Stimulated activated CD8-positive, alpha-beta memory T cell treated with anti-CD3 and anti-CD28 coated beads, Interleukin-4, amount 100 ng/mL, for 1 hour (primary cell): ENCODE measurements at places on chromosomes 1 and 21.
A peak's percentile ranks its signal among the peaks of the same experiment; 100 is the strongest.

GRCh38 chr1:17630986-17631385 lies 91.5 kb downstream of the ARHGEF10L start:
- no peak for DNase-seq

DNA sequence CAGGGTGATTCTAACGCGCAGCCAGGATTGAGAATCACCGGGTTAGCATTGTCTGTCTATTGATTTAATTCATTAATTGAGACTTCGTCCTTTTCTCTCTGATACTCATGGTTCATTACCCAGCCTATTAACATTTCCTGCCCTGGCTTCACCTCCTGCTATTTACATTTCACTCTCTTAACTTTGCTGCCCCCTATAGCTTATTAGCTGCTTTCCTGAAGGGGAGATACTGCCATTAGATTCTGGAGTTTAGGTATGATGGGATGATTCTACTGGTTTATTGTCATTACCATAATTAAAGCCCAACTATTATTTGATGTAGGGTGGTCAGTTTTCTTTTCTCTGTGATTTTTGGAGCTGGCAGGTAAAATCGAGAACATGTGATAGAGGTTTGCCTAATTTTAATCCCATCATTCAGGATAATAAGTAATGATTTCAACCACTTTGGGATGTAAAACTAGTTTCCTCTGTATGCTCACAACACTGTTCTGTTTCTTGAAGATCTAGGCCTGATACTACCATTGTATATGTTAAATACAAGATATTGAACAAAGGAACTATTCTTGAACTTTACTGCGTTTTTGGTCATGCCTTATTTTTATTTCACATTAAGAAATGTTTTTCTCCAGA lies 6.4 kb downstream of the PPP2R5A start:
- no peak for DNase-seq

DNA sequence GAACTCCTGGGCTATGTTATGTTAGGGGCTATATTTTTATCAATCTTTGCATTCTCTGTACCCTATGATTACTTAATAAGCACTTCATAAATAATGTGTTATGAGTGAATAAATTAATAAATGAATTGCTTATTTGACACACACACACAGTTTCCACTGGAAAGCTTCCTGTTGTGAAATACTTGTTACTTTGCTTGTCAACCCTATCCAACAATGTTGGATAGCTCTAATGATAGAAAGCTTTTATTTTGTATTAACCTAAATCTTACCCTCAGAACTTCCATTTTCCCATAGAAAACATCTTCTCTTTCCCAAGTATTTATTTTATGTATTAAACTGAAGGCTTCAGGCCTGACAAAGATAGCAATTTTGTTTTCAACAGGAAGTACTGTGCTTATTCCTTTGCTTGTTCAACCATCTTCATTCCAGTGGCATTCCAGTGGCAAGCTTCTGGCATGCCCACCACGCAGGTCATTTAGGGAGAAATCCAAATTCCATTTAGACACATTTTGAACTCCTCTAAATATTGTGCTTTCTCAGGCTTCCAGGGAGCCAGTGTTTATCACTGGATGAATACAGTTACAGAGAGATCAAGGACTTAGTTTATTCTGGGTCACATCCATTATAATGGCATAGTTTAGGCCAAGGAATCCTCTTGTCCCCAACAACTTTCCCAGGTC lies 134.4 kb downstream of the TGFB2 start:
- no peak for DNase-seq

DNA sequence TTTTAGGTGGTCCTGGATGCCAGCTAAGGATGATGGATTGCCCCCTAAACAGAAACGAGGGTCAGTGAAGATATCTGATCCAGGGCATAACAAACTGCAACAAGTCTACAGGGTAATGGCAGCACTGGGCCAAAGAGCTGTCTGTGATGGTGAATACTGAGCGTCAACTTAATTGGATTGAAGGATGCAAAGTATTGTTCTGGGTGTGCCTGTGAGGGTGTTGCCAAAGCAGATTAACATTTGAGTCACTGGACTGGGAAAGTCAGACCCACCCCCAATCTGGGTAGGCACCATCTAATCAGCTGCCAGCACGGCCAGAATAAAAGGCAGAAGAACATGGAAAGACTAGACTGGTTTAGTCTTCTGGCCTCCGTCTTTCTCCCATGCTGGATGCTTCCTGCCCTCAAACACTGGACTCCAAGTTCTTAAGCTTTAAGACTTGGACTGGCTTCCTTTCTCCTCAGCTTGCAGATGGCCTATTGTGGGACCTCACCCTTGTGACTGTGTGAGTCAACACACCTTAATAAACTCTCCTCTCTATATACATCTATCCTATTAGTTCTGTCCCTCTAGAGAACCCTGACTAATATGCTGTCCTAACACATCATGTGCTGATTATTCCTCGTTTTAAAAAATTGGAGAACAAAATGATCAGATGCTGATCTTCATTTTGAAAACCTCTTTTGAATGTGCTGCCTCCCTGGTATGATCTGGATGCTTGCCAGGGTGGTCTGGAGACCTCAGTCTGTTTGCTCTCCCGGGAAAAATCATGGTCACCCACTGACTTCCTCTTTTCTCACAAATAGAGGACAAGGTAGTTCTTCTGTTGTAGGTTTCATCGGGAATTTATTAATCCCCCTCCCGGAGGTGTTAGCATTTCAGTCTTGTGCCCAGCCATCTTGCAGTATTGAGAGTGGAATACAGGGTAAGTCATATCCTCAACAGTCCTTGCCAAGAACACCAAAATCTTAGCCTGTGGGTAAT lies 234.7 kb downstream of the SETD4 start:
- DNase-seq, result no peak

GRCh38 chr1:89687254-89687653 lies 54.3 kb downstream of the LRRC8C start:
- no peak for DNase-seq

DNA sequence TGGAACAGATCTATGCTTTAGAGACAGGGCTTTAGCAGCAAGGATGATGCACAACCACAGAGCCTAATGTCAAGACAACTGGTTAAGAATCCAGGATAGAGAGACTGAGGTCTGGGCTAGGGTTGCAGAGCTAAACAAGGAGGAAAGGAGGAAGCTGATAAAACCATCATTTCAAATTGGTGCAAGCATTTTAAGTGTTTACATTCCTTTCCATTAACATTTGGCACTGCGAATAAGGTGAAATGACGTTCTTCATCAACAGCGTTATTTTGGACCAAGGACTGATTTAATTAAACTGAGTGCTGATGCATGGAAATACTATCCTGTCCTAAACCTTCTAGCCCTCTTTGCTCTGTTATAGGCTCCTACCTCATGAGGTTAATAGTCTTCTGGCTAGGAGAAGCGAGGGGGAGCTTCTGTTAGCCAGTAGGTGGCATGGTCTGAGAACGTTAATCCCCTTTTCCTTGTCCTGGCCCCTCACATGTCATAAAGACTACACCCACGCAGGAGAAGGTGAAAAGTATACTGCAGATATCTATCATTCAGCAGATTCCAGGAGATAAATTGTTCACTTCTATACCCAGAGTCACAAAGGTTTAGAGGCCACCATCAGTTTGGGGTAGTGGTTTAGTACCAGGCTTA lies 7.6 kb upstream of the C1orf21 start:
- DNase-seq, result no peak

- no peak for DNase-seq
These were observed 55.4 kb downstream of the TMCO4 start for GRCh38 chr1:19744335-19744743.

- DNase-seq, result no peak
These were observed 174.8 kb downstream of the PLPP3 start for GRCh38 chr1:56404561-56405030.

DNA sequence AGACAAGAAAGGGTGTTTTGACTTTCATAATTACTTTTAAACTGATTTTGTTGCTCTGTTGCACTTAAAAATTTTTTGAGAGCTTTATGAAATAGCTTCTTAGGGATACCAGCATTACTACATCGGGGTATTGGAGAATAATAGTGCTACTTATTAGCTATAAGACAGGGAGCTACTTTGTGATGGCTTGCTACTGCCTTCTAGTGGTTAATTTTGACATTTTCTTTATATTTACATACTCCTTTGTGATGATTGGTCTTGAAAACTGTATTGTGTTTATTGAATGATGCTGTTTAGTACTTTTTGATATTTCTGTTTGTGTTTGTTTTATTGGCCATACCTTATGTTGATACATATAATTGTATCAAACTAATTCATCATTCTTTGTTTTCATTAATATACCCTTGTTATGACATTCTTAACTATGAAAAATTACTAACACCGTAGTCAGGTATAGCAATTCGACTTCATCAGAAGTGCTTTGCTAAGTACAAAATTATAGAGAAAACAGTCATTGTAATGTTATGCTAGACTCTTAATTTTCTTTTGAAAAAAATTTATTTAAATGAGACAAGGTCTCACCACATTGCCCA lies 85.5 kb downstream of the CLIC4 start:
- DNase-seq, result no peak

GRCh38 chr1:184865831-184866230 lies 108.5 kb downstream of the NIBAN1 start:
- no peak for DNase-seq

DNA sequence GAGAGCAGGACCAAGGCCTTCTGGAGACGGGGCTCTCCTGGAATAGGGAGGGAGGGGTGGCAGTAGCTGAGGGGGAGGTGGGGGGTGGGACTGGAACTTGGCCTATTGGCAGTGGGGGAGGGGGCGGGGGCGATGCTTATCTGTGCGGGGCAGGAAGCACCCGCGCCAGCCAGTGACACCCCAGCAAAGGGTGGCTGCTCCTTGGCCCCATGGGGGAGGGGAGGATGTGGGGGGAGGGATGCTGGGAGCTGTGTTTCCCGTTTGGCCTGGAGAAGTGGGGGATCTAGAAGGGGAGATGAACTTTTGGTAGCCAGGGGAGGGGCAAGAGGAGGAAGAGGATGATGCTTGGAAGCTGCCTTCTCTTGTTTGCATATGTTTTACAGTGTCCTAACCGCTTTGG lies 11.0 kb downstream of the ZBTB7B start:
- no peak for DNase-seq

DNA sequence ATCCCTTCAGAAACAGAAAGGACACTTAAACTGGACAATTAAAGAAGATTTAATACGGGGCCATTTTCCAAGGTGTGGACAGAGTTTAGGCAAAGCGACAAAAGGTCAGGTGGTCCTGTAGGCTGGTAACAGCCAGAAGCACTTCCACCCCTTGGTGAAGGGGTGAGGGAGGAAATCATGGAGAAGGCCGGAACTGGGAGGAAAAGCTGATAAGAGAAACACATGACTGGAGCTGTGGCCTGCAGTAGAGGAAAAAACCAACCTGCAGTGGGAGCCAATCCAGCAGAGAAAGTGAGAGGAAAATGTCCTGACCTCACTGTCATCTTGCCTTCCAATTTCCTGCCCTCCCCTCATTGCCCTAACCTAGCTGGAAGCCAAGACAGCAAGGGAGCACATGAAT lies 249.8 kb downstream of the LMO4 start:
- DNase-seq, result no peak

- peak; percentile 6 for DNase-seq
These were observed 582 bp downstream of the ORC1 start for GRCh38 chr1:52403566-52404115.

- DNase-seq, result no peak
These were observed 65.5 kb upstream of the B3GALT2 start for GRCh38 chr1:193251950-193252349.

GRCh38 chr1:50231209-50231608 lies 122.5 kb downstream of the ELAVL4 start:
- no peak for DNase-seq

- no peak for DNase-seq
These were observed 11.7 kb upstream of the ECE1 start for GRCh38 chr1:21301794-21302440.

- no peak for DNase-seq
These were observed 100.3 kb downstream of the KCNJ15 start for GRCh38 chr21:38356883-38357625.

- DNase-seq, result no peak
These were observed 146.7 kb upstream of the C1orf105 start for GRCh38 chr1:172273647-172274396.

DNA sequence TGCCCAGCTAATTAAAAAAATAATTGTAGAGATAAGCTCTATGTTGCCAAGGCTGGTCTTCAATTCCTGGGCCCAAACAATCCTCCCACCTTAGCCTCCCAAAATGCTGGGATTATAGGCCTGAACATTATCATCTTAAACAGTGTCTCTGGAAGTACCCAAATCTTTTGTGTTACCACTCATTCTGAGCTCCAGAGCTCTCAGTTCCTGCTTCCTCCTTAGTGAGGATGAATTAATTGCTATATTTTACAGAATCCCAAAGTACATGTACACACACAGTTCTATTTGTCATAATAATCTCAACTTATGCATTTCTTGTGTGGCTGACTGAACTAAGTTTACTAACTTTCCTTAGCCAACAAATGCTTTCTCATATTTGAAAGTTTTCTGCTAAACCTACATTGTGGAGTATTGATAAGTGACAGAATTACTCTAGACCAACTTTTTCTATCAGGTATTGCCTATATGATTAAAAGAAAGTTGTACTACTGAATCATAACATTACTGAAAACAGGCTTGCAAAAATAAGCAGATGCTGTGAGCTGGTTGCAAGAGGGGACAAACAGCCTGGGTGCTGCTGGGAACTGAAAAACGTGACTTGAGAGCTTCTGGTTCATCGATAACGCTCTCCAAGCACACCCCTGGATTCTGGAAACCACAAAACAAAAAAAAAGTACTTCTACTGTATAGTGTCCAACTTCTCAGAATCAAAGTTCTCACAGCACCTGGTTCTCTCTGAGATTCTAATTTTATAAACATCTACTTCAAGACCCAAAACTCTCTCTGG lies 15.3 kb downstream of the VAV3 start:
- no peak for DNase-seq

DNA sequence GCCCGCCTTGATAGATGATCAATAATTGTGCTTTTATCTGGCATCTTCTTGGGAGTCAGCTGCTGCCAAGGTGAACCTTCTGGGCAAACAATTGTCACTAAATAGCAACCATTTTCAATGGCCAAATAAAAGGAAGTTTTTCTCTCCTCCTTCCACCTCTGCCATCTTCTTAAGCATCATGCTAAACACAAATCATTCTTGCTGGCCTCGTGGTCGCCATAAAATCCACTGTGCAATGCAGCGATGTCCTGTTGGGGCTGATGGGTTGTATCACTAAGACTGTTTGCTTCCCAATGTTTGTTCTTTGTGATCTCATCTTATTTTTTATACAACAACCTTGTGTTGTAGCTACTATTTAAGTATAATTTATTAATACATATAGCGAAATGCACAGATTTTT lies 8.0 kb downstream of the MAN1C1 start:
- DNase-seq, result no peak

DNA sequence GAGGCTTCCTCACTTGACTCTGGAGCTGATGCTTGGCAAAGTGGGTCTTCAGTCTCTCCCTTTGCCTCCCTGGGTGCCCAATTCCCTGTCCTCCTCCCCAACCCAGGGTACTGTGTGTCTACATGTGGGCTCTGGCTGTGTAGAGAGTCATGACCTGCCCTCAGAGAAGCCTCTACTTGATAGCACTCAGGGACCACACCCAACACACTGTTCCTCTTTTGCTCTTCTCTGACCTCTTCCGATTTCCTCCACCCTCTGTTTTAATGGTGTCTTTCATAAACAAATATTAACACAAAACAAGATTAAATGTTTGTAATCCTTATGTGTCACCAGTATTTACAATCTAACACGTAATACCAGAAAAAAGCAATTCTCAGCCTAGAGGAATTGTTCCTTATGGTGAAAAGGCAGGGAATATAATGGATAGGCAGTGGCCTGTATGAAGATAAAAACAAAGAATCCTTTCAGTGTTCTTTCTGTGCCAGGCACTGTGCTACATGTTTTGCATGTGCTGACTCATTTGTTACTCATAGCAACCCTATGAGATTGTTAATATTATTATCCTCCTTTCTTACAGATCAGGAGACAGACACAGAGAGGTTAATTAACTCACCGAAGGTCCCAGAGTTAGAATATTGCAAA lies 58.2 kb downstream of the HSD3B1 start:
- DNase-seq, result no peak

GRCh38 chr1:44040418-44040817 lies 9.2 kb upstream of the SLC6A9 start:
- DNase-seq, result no peak
